GM23248 (cell line): ENCODE measurements at places on chromosomes 12 and 14. TPM values are rescaled to one million over a fixed set of nuclear protein-coding genes. Genes with fewer than 3 reads are reported as not detected.
A peak's percentile ranks its signal among the peaks of the same experiment; 100 is the strongest.

GRCh38 chr12:129440278-129440677 lies 463.5 kb downstream of the TMEM132D start:
- no peak for DNase-seq

DNA sequence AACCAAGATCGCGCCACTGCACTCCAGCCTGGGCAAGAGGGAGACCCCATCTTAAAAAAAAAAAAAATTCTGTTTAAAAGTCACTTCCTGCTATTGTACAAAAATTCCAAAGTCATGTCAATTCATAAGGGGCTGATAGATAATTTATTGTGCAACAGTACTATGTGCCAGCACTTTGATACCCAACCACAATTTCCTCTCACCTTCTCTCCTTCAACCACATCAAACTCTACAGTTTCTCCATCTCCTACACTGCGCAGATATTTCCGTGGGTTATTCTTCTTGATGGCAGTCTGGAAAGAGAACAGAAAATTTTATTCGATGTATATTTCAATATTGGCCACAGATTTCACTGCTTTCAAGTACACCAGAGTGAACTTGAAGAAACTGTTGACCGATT lies 7.6 kb downstream of the YBX3 start:
- no peak for DNase-seq

Gene NDRG2
- 2.8 TPM in 1 of 2 replicates, not detected in the other for total RNA-seq

DNA sequence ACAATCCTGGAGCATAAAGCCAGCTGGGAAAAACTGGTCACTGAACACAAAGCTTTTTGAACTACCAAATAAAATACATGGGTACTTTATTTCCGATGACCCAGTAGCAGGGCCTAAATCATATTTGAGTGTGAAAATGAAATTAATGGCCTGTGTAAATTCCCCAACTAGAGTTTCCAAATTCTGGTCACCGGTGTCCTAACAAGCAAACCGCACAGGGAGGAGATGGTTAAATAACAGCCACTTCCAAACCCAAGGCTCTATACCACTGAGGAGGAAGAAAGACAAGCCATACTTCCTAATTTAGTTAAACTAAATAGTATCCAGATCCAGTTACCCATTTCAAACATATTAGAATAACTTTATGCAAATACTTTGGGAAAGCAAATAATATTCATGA lies 40.1 kb upstream of the DUSP6 start:
- no peak for DNase-seq

- DNase-seq, result no peak
Observed at GRCh38 chr14:68217791-68218340, 398.3 kb downstream of the RAD51B start.

DNA sequence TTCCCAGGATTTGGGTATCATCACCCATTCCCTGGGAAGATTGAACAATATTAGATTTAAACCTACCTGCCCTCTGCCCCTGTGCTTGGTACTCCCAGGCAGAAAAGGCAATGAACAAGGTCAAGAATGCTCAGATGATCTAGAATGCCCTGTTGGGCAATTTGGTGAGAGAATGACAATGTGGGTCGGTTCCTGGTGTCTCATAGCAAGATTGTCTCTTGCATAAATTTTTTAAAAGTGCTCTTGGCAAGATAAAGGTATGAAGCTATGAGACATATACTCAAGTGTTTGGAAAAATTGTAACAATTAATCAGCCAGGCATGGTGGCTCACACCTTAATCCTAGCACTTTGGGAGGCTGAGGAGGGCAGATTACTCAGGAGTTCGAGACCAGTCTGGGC lies 86.0 kb upstream of the OTX2 start:
- no peak for DNase-seq

Gene CLEC14A
- total RNA-seq, result 0.63 TPM in 1 of 2 replicates, not detected in the other

Gene ADAM21
- 0.97 TPM in 1 of 2 replicates, not detected in the other for total RNA-seq

DNA sequence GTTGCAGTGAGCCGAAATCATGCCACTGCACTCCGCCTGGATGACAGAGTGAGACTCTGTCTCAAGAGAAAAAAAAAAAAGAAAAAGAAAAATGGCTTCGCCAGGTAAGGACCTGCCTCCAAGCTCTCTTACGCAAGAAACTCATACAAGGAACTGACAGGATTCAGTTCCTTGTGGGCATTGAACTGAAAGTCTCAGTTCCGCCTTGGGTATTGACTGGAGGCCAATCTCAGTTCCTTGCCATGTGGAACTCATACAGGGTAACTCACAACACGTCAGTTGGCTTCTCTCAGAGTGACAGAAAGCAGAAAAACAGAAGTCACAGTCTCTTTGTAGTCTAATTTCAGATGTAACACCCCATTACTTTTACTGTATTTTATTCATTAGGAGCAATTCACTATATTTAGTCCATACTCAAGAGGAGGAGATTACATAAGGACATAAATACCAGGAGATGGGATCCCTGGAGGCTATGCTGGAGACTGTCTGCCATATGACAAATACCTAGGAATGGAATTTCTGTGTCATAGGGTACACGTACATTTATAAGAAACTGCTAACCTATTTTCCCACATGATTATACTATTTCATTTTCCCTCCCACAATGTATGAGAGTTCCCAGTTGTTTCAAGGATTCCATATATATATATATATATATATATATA lies 11.4 kb upstream of the NOPCHAP1 start:
- peak; percentile 91 for DNase-seq

Gene BCAT1
- 72.1 and 109 TPM in 2 replicates for total RNA-seq

DNA sequence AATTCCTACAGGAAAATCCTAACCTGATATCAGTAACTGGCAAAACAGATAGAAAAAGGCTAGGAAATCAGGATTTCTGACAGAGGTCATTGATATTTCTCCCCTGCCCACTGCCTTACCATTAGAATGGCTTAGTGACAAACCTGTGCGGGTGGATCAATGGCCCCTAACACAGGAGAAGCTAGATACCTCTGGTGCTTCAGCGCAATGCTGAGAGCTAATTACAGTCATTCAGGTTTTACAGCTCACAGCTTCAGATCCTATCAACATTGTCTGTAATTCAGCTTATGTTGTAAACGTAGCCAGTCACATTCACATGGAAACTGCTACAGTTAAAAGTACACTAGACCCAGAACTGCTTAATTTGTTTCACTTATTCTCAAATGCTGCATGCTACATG lies 17.4 kb upstream of the SLC10A1 start:
- DNase-seq, result no peak

GRCh38 chr14:91337699-91338335 lies 79.8 kb downstream of the CCDC88C start:
- DNase-seq, result no peak

DNA sequence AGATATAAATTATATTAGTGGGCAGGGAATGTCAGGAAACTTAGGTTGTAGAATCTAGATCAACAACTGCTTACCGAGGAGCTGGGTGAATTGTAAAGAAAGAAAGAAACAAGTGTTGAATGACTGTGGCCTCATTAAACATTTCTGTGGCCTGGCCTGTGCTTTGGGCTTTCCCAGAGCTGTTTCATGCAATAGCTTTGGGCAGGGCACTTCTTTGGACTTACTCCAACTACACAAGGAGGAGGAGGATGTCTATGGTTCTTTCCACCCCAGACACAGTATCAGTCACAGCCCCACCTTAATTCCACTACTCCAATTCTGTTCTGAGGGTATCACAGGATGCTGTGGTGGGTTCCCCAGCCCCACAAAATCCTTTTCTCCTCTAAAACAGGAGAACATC lies 38.0 kb downstream of the DPF3 start:
- DNase-seq, result peak; percentile 78

Gene SLC6A13
- total RNA-seq, result not detected in 2 replicates

DNA sequence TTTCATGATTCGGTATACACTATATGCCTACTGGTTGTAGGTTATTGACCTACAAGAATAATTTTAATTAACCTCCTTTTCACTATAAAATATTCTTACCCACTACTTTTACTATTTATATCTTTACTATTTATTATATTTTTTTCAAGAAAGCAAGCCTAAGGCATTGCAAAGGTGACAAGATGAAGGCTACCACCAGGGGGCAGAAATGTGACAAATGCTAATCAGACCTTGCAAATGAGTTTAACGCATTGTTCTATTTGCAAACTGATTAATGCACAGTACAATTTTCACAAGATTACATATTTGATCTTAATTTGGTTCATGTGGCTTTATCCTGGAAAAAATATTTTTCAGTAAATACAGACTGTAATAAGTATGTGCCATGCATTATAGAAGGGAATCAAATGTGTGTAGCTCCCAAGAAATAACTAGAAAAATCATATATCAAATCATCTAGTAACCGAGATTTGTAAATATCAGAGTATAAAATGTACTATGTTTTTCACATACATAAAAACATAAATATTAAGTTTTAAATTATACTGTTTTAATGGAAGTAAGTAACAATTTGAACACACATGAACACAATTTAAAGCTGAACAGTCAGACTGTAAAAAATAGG lies 107.0 kb downstream of the ADAMTS20 start:
- DNase-seq, result peak; percentile 60

Gene ACRBP
- total RNA-seq, result not detected in 2 replicates

DNA sequence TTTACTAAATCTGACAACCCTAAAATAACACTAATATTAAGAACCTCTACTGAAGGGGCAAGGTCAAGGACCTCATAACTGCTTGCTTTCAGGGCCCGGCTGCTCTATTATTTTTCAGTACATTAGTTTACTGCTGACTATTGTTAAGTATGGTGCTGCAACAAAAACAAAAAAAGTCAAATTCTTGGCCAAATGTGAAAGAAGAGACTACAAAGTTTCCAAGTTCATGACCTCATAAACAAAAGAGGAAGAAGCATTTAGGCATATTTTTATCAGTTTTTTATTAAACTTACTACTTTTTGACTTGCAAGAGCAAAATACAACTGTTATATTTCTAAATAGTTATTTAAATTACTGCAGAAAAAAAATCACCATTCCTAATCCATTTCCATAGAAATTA lies 109.8 kb upstream of the GPHB5 start:
- DNase-seq, result no peak

- peak; percentile 69 for DNase-seq
Observed at GRCh38 chr12:9751204-9752144, 9.2 kb downstream of the CD69 start.

- DNase-seq, result no peak
Observed at GRCh38 chr14:73973497-73973896, 23.4 kb downstream of the COQ6 start.

DNA sequence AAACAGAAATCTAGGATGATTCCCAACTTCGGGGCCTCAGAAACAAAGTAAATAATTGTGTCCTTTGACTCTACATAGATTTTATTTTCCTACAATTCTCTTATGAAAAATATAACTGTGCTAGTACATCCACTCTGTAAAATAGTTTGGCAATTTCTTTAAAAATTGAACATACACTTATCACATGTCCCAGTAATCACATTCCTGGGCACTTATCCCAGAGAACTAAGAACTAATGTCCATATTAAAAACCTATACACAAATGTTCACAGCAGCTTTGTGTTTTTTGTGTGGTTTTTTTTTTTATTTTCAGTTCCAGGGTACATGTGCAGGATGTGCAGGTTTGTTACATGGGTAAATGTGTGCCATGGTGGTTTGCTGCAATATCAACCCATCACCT lies 99.0 kb downstream of the KCNH5 start:
- no peak for DNase-seq

Gene CCDC197
- not detected in 2 replicates for total RNA-seq

DNA sequence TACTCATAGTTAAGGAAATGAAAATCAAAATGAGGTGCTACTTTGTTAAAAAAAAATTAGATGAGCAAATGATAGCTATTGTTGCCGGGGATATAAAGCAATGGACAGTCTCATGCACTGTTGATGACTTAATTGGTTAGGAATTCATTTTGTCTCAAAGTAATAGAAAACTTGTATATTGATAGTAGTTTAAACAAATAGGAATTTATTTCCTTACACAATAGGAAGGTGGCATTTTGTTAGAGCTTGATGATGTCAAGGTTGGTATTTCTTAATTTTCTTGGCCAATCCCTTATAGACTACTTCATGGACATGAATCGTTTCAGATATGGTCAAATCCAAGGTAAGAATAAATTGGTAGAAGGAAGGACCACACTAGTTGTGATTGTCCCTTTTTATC lies 7.8 kb downstream of the PRPF39 start:
- DNase-seq, result peak; percentile 56

DNA sequence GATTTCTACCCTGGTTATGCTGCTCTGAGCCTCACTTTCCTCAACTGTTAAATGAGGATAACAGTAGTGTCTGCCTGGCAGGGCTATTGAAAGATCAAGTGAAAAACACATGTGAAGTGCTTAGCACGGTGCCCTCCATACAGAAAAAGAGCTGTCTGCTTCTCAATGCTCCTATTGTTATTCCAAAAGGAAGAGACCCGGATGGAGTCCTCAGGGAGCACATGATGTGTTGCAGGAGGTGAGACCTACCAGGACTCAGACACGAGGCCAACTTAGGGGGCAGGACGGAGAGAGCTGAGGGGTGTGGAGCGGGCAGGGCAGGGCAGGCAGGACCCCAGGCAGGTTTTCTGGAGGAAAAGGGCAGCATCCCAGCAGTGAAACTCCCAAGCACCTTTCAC lies 8.9 kb downstream of the FAIM2 start:
- DNase-seq, result no peak

DNA sequence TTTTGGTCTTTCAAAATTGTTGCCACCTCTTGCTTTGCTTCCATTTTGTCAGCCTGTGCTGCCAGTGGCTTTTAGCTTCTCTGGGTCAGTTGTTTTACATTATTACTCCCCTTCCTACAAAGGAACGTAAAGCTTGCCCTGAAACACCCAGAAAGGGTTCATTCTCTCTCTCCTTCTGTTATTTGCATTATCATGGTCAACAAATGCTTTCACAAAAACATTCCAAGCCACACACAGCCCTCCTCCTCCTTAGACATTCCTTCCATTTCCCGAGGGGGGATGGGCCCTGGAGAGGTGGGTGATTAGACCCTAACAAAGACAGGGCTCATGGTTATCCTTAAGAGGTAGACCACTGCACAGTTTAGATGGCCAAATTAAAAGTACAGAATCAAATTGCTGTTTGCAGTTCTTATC lies 60.4 kb upstream of the SINHCAF start:
- no peak for DNase-seq

DNA sequence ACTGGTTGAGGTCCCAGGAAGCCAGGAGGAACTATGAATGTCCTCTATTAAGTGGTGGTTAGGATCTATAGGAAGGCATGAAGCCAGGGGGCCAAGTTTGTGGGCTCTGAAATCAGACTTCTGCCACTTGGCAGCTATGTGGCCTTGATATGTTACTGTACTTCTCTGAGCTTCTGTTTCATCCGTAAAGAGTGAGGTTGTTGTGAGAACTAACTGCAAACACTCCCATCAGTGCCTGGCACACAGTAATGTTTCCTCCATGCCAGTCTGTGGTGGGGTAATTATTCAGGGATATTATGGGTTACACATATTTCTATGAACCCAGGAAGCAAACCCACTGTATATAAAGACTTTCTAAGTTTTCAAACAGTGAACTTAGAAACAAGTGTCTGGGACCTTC lies 57.4 kb downstream of the PLXNC1 start:
- DNase-seq, result no peak

- DNase-seq, result no peak
Observed at GRCh38 chr14:77219591-77219990, 38.0 kb downstream of the TMEM63C start.

Gene MDP1
- 8.2 and 19.2 TPM in 2 replicates for total RNA-seq

Gene JDP2
- total RNA-seq, result 163 and 174 TPM in 2 replicates

Gene SLC2A13
- 8.1 and 9.2 TPM in 2 replicates for total RNA-seq

Gene ZNF10
- 5.9 and 15.2 TPM in 2 replicates for total RNA-seq

Gene ITGB7
- total RNA-seq, result 1.4 and 2.4 TPM in 2 replicates

GRCh38 chr12:11949738-11950411 lies 120.9 kb upstream of the BCL2L14 start:
- no peak for DNase-seq
